ENCODE measurements at places on chromosomes 4 and X.
A peak's percentile ranks its signal among the peaks of the same experiment; 100 is the strongest.

GRCh38 chr4:79294064-79294463 lies 31.8 kb downstream of the NAA11 start:
- DNase-seq, result no peak

- DNase-seq, result peak; percentile 52
Observed at GRCh38 chrX:41085512-41085877, 250 bp downstream of the USP9X start.

DNA sequence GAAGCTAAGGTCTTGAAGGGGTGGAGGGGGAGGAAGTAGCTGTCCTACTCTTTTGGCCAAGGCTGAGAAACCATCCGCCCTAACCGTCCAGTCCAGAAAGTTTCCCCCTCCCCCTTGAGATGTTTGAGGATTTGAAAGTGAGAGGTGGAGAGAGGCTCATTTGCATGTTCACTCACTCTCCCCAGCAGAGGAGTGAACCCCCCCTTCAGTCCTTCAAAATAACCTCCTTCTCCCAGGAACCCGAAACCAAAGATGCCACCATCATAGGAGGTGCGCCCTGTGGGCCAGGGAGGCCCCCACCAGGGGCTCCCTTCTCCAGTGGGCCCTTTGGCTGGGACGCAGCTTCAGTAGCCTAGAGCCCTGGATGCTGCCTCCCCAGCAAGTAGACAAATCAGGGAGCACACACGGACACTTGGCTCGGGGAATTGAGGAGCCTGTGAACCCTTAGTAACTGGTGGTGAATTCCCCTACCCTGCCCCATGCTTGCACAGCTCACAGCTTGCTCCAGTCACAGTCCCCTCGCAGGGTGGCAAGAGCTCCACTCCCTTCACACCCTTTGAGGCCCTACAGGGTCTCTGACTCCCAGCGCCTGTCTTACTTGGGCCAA lies 25.6 kb downstream of the ELF4 start:
- DNase-seq, result no peak

DNA sequence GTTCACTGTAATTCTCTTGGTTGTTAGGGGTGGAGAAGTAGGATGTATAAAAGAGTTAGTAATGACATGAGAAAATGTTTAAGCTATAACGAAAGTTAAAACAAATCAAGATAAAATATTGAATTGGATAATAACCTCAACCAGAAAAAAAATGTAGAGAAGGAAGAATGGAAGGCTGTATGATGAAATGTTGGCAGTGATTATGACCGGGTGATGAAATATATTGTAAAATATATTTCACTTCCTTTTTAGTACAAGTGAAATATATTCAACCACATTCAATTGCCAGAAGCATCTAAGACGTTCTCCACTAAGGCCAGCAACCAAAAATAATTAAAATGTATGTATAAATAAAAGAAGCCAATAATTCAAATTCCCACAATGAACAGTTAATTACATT lies 309.3 kb upstream of the FGF13 start:
- DNase-seq, result no peak

DNA sequence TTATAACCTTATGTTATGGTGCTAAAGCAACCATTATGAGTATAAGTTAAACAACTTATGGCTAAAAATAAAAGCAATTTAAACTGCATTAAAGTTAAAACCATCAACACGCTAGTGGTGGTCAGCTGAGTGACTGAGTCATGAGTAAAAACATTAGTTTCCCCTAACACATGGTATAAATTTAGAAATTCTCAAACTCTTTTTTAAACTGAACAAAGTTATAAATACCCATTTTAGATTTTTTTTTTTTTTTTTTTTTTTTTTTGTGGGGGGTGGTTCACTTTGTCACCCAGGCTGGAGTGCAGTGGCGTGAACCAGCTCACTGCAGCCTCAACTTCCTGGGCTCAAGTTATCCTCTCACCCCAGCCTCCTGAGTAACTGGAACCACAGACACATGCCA lies 5.4 kb upstream of the BBS7 start:
- DNase-seq, result no peak

DNA sequence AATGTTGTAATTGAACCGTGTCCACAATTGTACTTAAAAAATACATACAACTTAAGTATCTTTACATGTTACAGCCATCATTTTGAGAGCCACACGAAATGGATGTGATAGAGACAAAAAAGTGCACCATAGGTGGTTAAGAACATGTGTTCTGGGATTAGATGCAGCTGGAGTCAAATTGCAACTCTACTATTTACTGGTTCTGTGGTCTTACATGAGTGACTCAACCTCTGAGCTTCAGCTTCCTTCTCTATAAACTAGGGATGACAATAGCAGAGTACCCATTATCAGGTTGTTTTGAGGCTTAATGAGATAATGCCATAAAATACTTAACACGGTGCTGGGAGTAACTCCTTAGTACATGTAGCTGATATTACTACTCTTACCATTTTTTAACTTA lies 130.4 kb downstream of the IDS start:
- no peak for DNase-seq

GRCh38 chrX:44451056-44451455 lies 91.6 kb downstream of the FUNDC1 start:
- no peak for DNase-seq

DNA sequence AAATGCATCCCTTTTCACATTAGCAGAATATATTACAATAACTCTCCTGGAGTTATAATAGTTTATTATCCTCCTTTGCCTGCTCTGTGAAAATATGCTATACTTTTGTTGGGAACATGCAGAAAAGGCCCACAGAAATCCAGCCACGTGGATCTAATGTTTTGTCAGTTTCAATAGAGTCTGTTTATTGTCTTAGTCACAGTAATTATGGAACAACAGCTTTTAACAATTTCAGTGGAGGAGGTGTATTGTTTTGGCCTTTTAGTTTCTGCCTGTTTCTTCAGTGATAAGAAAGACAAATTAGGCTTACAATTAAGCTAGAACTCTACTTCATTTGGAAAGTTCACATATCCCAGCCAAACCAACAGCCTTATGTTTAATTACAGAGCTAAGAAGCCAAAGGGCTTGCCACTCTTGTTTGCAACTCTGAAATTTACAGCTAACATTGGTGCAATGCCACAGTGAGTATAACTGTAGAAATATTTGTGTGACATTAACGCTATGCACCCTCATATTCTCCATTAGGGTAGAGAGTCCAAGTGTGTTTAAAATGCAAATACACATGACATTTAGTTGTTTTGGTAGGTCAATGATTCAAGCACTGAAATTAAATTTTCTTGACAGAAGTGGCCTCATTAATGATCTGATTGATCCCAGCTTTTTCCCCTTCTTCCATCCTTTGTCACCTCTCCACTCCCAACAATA lies 175.8 kb downstream of the USP46 start:
- DNase-seq, result no peak

DNA sequence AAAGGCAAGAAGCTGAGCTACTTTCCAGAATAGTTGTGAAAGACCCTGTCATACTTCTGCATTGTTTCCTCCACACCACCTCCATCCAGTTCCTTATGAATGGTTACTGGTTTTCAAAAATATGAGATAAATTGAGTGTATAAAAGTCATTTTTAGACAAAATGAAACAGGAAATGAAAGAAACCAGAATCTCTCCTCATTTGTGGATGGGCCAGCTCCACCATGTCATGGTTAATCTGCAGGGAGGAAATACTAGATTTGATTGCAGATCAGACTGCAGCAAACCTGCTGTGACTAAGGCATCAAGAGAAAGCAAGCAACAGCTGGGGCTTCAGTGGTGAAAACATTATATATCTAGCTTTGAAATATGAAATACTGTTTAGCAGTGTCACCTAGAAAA lies 23.8 kb downstream of the F9 start:
- DNase-seq, result no peak

GRCh38 chr4:153025406-153025805 lies 89.3 kb downstream of the FHDC1 start:
- DNase-seq, result no peak

DNA sequence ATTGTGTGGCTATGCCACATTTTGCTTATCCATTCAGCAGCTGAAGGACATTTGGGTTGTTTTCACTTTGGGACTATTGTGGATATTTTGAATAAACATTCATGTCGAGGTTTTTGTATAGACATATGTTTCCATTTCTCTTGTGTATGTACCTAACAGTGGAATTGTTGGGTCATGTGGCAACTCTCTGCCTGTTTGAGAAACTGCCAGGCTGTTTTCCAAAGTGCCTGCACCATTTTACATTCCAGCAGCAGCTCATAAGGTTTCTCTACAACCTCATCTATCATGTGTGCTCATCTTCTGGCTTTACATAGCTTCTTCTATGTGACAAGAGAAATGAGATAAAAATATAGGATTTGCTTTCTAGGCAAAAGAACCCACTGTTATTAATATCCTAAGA lies 29.5 kb upstream of the TSPAN5 start:
- DNase-seq, result no peak

- DNase-seq, result peak; percentile 19
Observed at GRCh38 chrX:9340598-9341290, 124.1 kb upstream of the TBL1X start.

DNA sequence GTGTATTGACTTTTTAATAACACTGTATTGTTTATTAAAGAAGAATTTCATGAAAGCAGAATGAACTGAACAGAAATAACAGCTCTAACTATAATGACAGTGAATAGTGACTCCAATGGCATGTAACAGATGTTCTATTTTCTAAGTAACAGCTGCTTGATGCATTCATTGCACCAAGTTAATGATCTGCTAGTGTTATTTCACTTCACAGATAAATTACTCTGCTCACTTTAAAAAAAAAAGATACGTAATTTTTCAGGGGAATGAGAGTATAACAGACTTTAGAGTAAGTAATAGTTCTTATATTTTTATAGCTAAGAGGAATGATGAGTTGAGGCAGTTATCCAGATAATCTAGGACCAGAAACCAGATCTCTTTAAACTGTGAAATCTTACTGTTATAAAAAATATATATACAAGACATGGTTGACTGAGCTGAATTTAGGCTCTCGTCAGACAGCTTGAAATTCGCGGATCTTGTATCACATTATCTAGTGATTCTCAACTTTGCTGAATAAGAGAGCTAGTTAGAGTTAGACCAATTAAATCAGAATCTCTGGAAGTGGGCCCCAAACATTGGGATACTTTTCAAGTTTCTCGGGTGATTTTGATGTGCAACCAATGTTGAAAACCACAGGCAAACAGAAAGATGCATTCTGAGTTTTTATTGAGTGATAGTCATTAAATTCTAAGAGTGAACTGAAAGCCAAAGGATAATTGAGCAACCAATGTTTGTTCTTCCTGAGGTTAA lies 840.7 kb downstream of the DMD start:
- no peak for DNase-seq

Data from activated gamma-delta T cell treated with anti-CD3 and anti-CD28 coated beads, Interleukin-2, amount 50 U/mL, for 16 hours (primary cell).